ELF-1 (cell line): ENCODE measurements at places on chromosomes 1 and 21.

GRCh38 chr1:234661317-234661928, 51.4 kb upstream of the IRF2BP2 start:
- DNase-seq, result no peak

- no peak for DNase-seq
Measured at GRCh38 chr1:34018285-34018684, 146.7 kb downstream of the CSMD2 start.

GRCh38 chr1:52601519-52601918, 652 bp upstream of the GPX7 start:
- no peak for DNase-seq

DNA sequence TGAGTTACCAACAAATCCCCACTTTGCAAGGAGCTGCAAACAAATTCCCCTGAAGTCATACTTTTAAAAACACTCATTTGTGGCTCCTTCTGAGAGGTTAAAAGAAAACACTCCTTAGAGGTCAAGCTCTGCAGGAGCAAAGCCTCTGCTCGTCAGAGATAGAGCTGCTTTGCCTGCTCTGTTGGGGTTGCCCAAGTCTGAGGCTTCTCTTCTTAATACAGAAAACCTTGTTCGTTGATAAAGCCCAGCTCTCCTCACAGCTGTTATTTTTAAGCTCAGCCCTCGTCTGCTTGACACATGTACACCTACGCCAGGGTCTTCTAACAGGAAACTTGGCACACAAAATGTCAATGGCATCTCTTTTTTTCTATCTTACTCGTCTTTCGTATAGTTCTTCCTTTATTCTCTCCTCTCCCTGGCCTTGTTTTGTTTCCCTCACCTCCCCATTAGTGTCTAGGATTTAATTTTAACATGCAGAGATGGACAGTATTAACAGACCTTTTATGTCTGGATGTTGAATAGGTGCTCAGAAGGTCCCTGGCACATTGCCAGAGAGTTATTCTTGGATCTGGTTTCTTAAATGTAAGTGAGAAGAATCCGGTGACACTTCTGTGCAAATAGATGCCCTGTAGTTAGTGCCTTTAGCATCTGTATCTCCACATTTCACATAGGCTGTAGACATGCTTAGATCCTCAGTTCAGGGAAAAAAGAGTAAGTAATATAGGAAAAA, 86.0 kb downstream of the LRRC53 start:
- DNase-seq, result no peak
